ENCODE measurements at places on chromosomes 7 and 10.

GRCh38 chr7:159122276-159122675, 22.4 kb downstream of the VIPR2 start:
- no peak for DNase-seq

DNA sequence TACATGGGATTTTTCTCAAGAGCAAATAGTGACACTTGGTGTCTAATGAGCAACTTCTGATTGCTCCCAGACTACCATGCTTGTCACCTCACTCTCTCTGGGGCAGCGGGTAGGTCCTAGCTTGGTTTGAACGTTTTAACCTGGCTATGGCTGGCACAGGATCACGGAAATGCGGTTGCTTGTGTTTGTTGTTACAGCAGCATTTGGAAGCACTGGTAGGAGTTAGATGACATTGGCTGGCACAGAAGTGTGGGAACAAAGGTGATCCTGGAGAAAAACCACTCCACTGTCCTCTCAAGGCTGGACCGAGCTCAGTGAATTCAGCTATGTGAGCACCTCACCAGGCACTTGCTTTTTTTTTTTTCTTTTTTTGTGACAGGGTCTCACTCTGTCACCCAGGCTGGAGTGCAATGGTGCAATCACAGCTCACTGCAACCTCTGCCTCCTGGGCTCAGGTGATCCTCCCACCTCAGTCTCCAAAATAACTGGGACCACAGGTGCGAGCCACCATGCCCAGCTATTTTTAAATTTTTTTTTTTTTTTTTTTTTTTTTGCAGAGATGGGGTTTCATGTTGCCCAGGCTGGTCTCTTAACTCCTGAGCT, 3.5 kb upstream of the PFKFB3 start:
- peak; percentile 2 for DNase-seq

GRCh38 chr10:73060738-73061635, 35.7 kb downstream of the P4HA1 start:
- DNase-seq = no peak

- DNase-seq = no peak
These were observed 167.9 kb upstream of the KIAA1217 start for GRCh38 chr10:24041034-24041433.

GRCh38 chr7:33152087-33152486, 22.7 kb downstream of the BBS9 start:
- no peak for DNase-seq

GRCh38 chr7:158824028-158824427, 5.3 kb downstream of the ESYT2 start:
- peak; percentile 74 for DNase-seq

DNA sequence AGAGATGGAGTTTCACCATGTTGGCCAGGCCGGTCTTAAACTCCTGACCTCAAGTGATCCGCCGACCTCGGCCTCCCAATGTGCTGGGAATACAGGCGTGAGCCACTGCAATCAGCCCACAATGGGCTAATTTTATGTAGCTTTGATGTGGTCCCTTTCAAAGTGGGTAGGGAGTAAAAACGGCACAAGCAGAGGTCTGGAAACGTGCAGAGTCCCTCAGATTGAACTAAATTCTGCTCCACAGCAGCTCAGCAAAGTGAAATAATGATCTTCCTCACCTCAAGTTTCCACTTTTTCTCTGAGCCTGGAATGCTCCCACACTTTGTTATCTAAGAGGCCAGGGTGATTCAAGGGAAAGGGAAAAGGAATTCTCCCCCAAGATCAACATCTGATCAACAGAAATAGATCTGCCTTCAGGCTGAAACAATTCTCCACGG, 6.1 kb downstream of the CCDC3 start:
- no peak for DNase-seq

GRCh38 chr10:50216894-50217293, 34.4 kb downstream of the ASAH2 start:
- DNase-seq = no peak
